ENCODE measurements at places on chromosomes 7 and 10.
A peak's percentile ranks its signal among the peaks of the same experiment; 100 is the strongest.

- no peak for DNase-seq
Observed at GRCh38 chr10:28298951-28299350, 3.9 kb downstream of the MPP7 start.

DNA sequence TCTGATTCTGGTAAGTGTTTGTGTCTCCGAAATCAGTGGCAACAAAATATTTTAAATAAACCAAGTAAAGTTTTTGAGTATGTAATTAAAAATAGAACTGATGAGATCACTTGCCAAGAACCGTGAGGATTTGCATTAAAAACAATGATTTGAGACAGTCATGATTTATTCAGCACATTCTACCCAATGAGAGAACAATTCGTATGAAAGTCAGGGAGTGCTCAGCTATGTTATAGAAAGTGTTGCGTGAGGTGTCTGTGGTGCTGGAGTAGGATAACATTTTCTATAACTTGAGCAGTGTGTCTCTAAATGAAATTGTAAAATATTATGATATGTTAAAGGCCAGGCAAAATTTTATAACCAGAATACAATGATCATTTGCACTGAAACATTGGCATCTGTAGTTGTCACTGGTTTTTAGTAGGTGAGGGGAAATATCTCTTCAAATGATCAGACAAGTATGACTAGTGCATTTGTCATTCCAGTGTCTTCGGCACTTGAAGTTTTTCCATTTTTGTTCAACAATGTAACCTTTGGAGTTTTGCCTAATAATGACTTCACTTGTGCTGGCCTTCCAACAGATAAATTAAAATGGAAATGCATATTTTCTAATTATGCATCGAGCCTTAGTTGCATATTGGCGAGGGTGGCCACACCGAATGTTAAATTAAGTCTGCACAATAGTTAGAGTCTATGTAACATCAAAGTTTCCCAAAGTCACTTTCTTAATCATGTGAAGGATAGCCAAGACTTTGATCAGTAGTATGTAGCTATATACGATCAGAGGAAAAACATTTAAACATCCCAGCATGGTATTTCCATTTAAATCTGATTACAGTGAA lies 335.9 kb downstream of the GFRA1 start:
- no peak for DNase-seq

DNA sequence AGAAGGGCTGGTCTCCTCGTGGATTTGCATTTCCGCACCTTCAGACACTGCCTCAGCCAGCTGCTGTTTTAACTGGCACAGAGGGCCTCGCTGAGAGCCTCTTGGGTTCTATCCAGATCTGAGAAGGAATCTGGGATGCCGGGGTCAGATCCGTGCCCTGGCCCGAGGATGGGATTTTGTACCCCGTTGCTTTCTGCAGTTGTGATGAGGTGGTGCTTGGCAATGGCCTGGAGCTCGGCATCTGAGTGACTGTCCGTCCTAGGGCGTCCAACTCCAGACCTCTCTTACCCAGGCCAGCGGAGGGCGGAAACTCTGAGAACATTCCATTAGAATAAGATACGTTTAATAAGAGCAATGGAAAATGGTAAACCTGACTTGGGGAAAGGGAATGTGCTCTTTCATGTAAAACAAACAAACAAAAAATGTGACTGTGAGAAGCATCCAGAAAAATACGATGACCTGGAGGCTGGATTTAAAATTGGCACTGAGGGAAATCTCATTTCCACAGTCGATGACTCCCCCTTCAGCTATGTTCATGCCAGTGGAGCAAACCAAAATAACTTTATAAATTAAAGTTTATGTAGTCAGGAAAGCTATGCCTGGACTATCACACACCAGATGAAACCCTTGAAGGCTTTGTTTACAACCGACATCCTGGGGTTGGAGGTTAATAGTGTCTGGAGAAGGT lies 39.6 kb downstream of the GRK5 start:
- DNase-seq = no peak

GRCh38 chr10:5014936-5015335 lies 11.3 kb upstream of the AKR1C2 start:
- DNase-seq = no peak

GRCh38 chr7:3893151-3893788 lies 592.2 kb downstream of the SDK1 start:
- no peak for DNase-seq

- DNase-seq = no peak
Observed at GRCh38 chr10:89644691-89644966, 413 bp downstream of the PANK1 start.

DNA sequence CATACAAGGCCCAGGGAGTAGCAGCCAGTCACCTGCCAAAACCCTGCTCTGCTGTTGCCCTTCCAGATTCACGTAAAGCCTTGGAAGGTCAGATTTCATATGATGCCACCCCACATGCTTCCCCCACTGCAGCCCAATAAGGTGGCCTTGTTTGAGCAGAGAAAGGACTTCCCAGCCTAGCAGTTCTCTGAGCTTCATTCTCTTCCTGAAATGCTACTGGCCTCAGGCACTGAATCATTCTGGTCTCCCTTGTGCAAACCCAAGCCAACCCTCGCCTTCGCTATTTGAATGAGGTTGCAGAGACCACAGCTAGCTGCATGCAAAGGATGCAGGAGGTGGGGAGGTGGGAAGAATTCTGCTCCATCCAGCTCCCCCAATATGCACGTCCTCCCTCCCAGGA lies 60.3 kb upstream of the PLXNA4 start:
- peak; percentile 47 for DNase-seq

DNA sequence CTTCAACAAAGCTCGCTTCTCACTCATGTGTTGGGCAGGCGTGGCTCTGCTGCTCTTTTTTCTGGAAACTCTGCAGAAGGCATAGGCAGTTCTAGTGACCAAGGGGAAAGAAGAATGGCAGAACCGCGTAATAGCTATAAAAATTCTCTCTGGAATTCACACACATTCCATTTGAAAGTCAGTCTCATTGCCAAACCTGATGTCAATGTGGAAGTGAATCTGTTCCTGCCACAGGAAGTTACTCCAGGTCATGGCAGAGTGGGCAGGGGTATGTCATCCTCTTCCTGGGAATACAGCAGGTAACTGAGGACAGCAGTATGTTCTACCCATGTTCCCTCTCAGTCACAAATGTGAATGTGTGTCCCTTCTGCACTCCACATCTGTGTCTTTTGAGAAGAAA lies 8.2 kb upstream of the PAXIP1 start:
- no peak for DNase-seq

- DNase-seq = no peak
Observed at GRCh38 chr7:144775749-144776148, 60.1 kb downstream of the TPK1 start.

GRCh38 chr7:8232999-8233847 lies 28.7 kb downstream of the ICA1 start:
- DNase-seq = peak; percentile 43

GRCh38 chr7:67593794-67594193 lies 597.2 kb downstream of the TYW1 start:
- DNase-seq = peak; percentile 5

GRCh38 chr7:28990200-28990960 lies 32.2 kb upstream of the TRIL start:
- DNase-seq = peak; percentile 54

- peak; percentile 33 for DNase-seq
Observed at GRCh38 chr10:46247808-46248569, 38.8 kb upstream of the ANTXRL start.

- peak; percentile 22 for DNase-seq
Observed at GRCh38 chr10:125857185-125857760, 23.8 kb downstream of the DHX32 start.

DNA sequence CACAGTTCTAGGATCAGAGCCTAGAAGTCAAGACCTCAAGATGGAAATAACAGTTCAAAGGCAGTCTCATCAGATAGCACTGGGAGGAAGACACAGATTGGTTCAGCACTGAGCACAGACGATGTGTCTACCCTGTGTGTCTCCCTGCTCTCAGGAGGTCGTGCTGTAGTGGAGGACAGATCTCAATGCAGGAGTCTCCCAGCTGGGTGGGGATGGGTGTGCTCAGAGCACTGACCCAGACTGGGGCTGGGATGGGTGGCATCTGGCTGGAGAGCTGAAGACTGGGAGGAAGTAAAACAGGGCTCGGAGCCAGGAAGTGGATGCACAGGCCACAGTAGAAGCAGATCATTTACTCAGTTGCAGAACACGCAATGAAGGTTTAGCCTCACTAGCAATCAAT lies 69.5 kb upstream of the GDF10 start:
- DNase-seq = no peak

- DNase-seq = peak; percentile 22
Observed at GRCh38 chr7:47654672-47655298, 72.9 kb upstream of the TNS3 start.

GRCh38 chr10:25849988-25850387 lies 84.0 kb upstream of the MYO3A start:
- DNase-seq = no peak

GRCh38 chr10:75950307-75950706 lies 518.9 kb downstream of the LRMDA start:
- no peak for DNase-seq

- DNase-seq = no peak
Observed at GRCh38 chr10:132137111-132138072, 49.4 kb upstream of the DPYSL4 start.

GRCh38 chr10:35685402-35685801 lies 43.3 kb upstream of the FZD8 start:
- no peak for DNase-seq

- DNase-seq = no peak
Observed at GRCh38 chr7:936386-937054, 18.0 kb downstream of the ADAP1 start.

DNA sequence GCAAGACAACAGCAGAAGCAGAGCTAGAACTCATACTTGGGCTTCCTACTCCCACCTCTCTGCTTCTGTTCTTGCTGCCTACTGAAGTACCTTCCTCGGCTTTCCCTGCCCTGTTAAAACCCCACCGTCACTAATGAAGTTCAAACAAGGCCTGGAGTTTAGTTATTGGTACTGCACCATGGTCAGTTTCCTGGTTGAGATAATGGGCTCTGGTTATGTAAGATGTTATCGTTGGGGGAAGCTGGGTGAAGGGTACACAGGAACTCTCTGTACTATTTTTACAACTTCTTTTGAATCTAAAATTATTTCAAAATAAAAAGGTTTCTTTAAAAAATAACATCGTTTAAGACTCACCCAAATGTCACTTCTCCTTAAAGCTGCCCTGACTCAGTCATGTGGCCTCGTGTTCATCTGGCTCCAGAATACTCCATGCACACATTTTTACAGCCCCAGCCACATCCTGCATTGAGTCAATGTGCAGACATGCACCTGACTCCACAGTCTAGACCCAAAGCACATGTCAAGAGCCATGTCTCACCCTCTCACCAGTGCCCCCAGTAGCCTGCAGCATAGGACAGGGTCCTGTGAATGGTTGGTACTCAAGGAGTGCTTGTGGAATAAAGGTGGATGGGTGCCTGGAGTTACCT lies 36.9 kb upstream of the AQP1 start:
- DNase-seq = no peak

- no peak for DNase-seq
Observed at GRCh38 chr10:121244818-121245217, 353.4 kb downstream of the FGFR2 start.

DNA sequence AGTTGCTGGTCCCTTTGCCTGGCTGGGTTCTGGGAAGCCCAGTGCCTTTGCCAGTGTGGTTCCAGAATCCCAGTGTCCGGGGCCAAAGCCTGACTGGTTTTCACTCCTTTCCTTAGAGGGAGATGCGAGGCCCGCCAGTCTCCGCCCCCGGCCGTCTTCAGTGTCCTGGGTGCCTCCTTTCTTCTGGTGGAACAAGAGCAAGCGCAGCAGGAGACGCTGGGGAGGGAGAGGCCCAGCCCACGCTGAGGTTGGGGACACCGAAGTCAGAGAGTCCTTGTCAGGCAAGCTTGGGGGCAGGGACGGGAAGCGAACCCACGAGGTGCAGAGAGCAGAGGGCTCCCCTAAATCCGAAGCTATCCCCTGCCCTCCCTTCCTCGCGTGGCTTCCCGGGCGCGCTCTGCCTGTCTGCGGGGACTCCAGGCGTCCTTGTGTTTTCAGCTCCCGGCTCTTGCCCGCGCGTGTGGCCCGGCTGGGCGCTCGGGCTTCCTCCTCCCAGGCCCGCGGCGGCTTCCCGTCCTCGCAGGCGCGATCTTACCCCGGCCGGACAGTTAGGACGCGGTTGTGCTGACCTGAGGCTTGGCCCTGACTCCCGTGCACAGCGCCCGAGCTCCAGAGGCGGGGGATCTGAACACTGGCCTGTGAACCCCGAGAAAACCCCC lies 60.6 kb upstream of the UBE3C start:
- DNase-seq = peak; percentile 52

DNA sequence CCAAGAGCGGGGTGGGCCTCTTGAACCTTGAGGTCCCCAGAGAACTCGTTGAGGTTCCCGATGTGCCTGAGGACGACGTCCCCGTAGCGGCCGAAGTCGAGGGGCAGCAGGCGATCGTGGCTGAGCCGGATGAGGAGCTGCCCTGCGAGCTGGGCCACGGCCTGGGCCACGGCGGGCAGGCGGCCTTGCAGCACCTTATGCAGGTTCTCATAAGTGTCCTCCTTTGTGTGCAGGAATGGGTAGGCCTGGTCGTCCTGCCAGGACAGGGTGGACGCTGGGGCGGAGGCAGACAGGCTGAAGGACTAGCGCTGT lies 14.2 kb downstream of the TFR2 start:
- DNase-seq = no peak

DNA sequence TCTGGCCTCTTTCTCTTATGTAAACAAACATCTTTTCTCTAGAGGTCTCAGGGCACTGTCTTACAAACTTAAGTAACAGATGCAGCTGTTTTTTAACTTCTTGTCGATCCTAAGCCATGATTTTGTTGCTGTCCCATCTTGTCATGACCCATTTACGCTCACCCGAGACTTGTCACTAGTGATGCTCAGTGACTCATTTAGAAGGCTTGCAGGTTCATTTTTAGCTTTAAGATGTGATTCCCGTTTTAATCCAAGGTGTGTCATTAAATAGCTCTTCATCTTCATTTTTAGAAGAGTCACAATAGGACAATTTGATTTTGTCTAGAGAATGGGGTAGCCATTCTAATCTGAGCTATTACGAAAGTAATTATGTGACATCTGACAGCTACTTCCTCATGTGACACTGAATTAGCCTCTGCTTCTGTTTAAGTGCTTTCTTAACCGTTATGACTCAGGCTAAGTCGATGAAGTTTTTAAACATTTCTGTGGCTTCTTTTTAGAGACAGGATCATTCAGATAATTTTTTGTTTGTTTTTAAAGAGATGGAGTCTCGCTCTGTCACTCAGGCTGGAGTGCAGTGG lies 42.7 kb downstream of the SPDYE5 start:
- no peak for DNase-seq

DNA sequence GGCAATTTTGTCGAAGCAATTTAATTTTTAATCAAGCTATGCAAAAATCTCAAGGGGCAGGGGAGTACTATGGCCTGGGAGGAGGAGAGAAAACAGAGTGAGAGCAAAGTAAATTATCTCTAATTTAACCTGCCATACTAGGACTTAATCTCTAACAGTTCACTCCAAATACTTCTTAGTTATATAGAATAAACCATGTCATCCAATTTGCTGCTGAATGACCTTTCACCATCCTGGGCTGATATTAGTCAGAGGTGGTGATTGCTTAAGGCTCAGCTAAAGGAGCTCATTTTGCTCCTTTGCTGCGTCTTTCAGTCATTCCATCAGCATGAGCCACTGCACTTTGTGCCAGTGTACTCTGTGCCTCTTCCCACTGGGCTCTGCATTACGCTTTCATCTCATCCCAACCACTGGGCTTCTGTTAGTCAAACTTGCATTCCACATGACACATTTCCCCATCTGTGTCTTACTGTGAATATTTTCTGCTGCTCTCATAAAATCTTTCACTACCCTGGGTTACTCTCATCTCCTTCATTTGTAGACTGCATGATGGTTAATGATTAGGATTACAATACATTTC lies 84.3 kb downstream of the CD36 start:
- DNase-seq = peak; percentile 64

- no peak for DNase-seq
Observed at GRCh38 chr10:116752563-116752962, 10.2 kb upstream of the HSPA12A start.

Data from ELF-1 (cell line).